Stimulated activated naive CD4-positive, alpha-beta T cell (primary cell): ENCODE measurements at places on chromosomes 5 and 9.

GRCh38 chr5:90644132-90644531, 85.5 kb downstream of the ADGRV1 start:
- no peak for DNase-seq

DNA sequence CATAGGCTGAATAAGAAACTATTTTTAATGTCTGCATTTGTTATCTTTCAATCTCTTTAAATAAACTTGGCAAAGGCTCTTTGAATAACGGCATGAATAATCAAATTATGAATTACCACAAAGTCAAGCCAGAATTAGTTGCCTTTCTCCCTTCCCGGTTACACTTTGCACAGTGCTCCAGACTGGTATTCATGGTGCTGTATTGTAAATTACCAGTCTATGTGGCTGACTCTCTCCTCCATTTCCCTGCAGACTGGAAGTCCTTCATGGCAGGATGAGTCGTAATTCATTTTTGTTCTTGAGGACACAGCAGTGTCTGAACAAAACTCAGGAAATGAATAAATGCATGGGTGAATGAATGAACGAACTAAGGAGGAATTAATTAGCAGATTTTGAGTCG, 142.9 kb downstream of the GNA14 start:
- no peak for DNase-seq

DNA sequence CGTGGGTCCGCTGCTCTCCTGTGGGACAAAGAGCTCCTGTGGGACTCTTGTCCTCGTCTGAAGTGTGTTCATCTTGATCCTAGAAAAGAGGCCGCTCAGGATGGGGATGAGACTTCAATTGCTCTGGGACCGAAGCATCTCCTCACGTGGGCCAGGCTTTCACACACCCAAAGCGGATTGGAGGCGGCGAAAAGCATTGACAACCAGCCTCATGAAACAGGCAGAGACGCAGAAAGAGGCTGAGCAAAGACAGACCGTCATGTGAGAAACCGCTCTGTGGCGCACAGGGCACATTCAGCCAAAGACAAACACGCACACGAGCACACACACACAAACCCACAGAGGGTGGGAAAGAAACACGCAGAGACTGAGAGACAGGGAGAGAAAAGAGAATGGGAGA, 479.5 kb downstream of the SPATA31A7 start:
- no peak for DNase-seq

GRCh38 chr5:110346893-110347358, 379.5 kb downstream of the TMEM232 start:
- no peak for DNase-seq
